SJCRH30 (cell line): ENCODE measurements at places on chromosomes 13 and 19. TPM values are rescaled to one million over a fixed set of nuclear protein-coding genes. Genes with fewer than 3 reads are reported as not detected.

The VSTM1 gene
- total RNA-seq, result not detected in 2 replicates

- H3K4me1 ChIP-seq, result no peaks in the 10 kb centered on the region
- no peak overlapping the region for H3K4me3 ChIP-seq
- DNase-seq, result no peak
- no peak overlapping the region for H3K27ac ChIP-seq
- H3K36me3 ChIP-seq, result no peaks in the 10 kb centered on the region
- H3K27me3 ChIP-seq, result no peaks in the 10 kb centered on the region
Measured at GRCh38 chr13:70923863-70924752, 815.9 kb upstream of the KLHL1 start.

GRCh38 chr19:57410877-57411671, at the start of gene ZNF17:
Gene ZNF17 (plus strand): TSS chr19:57411161. CDS start chr19:57413616, 2,455 bp downstream.
- no peaks in the 10 kb centered on the region for H3K27me3 ChIP-seq
- H3K27ac ChIP-seq, result peak within 1 kb of the TSS; percentile 14; the same call in 1 of the 2 replicates
- peaks cover 14% of the 10 kb centered on the region for H3K36me3 ChIP-seq
- H3K4me1 ChIP-seq, result no peaks in the 10 kb centered on the region

DNA sequence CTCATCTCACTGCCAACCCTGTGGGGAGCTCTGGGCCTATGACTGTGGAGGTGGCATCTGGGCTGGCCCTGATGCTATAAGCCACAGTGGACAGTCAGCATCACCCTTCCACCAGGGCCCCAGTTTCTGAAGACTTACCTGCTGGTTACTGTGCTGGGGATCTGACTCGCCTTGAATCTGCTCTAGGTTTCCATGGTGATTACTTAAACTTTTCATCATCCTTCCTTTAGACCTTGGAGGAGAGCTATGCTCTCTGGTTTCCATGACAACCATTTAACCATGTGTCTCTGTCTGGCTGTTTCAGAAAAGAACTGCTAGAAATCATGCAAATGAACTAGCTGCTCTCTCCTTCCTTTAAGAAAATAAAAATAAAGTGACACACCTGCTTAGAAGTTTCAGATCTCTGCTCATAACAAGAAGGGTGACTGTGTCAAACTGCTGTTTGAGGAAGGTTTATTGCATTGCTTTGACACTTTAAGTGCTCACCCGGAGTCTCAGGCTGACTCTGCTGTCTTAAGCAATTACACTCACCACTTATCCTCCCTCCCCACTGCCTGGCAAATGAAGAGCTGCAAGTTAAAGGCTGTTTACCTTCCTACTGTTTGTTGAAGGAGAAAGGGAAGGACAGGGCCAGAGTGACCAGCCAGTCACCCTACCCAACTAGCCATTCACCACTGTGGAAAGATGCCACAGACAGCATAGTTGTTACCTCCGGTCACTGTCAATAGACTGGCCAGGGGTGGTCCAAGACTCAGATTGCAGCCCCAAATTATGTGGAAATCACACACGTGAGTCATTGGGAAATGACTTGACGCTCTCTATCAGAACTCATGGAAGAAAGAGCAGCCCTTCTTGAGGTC, 87.6 kb downstream of the HSPH1 start:
- no peak for DNase-seq
- H3K36me3 ChIP-seq, result no peaks in the 10 kb centered on the region
- no peaks in the 10 kb centered on the region; the same call in 1 of the 2 replicates for H3K27me3 ChIP-seq
- H3K27ac ChIP-seq, result no peak overlapping the region
- H3K4me1 ChIP-seq, result no peaks in the 10 kb centered on the region
- H3K4me3 ChIP-seq, result no peak overlapping the region

- H3K27ac ChIP-seq, result no peak overlapping the region
- H3K27me3 ChIP-seq, result no peaks in the 10 kb centered on the region
- DNase-seq, result peak; percentile 5
- no peak overlapping the region for H3K4me3 ChIP-seq
Measured at GRCh38 chr13:78020861-78021260, 102.2 kb upstream of the EDNRB start.

DNA sequence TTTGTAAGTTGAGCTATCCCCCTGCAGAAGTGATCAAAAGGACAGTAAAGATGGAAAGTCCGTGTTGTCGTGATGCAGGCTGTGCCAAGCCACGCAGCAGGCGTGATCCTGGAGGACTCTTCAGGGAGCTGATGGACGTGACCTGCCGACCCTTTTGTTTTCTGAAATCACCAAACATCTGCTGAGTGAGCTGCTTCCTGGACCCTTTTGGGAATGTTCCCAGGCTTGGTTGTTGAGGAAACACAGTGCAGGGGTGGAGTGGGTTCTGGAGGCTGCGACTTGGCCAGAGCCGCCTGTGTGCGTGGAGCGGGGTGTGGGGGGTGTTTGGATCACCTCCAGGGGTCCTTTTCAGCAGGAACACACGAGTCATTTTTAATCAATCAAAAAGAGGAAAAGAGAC, 15.4 kb upstream of the CPAMD8 start:
- no peaks in the 10 kb centered on the region for H3K4me1 ChIP-seq
- DNase-seq, result no peak
- no peak overlapping the region for H3K27ac ChIP-seq
- no peak overlapping the region for H3K4me3 ChIP-seq

The ZNF442 gene
- total RNA-seq, result 4.7 and 5.4 TPM in 2 replicates

The CLIP3 gene
- 1.6 and 3.3 TPM in 2 replicates for total RNA-seq

The LILRA2 gene
- total RNA-seq, result not detected in 2 replicates

The SLC5A5 gene
- total RNA-seq, result not detected in 2 replicates

DNA sequence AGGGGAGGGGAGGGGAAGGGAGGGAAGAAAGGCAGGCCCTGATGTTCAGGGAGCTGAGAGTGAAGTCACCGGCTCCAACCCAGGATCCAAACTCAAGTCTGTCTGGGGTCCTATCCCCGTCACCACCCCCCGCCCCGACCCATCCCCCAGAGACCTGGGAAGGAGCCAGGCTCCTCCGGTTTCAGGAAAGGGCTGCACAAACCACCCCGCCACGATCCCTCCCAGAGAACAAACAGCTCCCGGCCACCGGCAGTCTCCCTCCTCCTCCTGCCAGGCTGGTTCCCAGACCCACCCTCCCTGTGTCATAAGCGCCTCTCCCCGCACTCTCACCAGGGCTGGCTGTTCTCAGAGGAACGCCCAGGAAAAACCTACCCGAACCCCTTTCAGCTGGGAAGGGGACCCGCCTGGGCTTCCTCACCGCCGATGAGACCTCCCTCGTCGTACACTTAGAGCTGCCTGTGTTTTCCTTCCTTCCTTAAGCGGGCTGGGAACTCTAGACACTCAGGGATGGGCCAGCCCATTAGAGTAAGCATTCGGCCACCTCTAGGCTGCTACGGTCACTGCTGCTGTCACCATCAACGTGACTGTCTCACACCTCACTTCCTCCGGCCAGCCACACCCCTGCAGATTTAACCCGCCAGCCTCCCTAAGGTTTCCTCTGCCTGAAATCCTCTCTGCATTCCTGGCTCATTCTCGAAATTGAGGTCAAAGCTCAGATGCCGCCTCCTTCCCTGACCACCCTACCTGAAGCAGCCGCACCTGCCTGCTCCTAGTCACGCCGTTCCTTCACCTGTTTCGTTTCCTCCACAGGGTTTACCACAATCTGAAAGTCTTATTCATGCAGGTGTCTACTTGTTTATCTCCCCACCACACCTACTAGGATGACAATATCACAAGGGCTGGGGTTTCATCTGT, 6.3 kb upstream of the RDH13 start:
- peaks cover 10% of the 10 kb centered on the region for H3K27me3 ChIP-seq
- DNase-seq, result peak; percentile 68
- H3K4me1 ChIP-seq, result peaks cover 24% of the 10 kb centered on the region
- H3K27ac ChIP-seq, result 0 out of 2 replicates have a peak overlapping the region, but pooled peaks have one; percentile 7

GRCh38 chr13:78602561-78603239, 652 bp downstream of the POU4F1 start:
- H3K27ac ChIP-seq, result peak overlapping the region; percentile 84
- H3K36me3 ChIP-seq, result peaks cover 31% of the 10 kb centered on the region
- H3K27me3 ChIP-seq, result no peaks in the 10 kb centered on the region
- peak overlapping the region; percentile 73 for H3K4me3 ChIP-seq

DNA sequence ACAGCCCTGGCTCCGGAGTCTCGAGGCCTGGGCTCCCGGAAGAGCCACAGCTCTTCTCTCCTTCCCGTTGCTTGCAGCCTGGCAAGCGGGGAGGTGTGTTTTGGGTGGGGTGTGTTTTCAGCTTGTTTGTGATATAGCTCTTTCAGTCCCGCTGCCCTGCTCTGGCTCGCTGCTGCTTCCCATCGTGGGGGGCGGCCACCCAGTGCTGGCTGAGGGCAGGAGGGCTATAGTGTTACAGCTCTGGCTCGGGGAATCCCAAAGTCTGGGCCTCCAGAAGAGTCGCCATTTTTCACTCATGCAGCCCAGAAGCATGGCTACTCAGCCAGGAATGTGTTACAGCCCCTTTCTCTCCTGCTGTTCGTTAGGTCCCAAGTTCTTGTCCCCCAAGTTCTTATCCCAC, 2.2 kb upstream of the ZNF256 start:
- DNase-seq, result no peak
- no peak overlapping the region for H3K27ac ChIP-seq
- no peaks in the 10 kb centered on the region for H3K27me3 ChIP-seq
- no peak overlapping the region for H3K4me3 ChIP-seq

DNA sequence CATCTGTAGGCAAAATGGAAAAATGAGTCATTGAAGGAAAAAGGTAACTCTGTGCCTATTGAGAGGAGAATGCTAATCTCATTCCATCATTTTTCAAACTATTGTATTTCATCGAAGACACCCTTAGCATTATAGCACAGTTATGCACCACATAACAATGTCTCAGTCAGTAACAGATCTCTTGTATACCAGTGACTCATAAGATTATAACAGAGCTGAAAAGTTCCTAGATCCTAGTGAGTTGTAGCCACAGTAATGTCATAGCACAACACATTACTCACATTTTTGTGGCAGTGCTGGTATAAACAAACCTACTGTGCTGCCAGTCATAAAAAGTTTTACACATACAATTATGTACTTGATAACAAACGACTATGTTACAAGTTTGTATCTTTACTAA, 1077.6 kb downstream of the DIAPH3 start:
- 0 out of 2 replicates have a peak, but pooled peaks cover 3% of the 10 kb centered on the region for H3K4me1 ChIP-seq
- DNase-seq, result peak; percentile 8
- H3K4me3 ChIP-seq, result no peak overlapping the region
- H3K27me3 ChIP-seq, result no peaks in the 10 kb centered on the region
- H3K27ac ChIP-seq, result no peak overlapping the region
- no peaks in the 10 kb centered on the region for H3K36me3 ChIP-seq

DNA sequence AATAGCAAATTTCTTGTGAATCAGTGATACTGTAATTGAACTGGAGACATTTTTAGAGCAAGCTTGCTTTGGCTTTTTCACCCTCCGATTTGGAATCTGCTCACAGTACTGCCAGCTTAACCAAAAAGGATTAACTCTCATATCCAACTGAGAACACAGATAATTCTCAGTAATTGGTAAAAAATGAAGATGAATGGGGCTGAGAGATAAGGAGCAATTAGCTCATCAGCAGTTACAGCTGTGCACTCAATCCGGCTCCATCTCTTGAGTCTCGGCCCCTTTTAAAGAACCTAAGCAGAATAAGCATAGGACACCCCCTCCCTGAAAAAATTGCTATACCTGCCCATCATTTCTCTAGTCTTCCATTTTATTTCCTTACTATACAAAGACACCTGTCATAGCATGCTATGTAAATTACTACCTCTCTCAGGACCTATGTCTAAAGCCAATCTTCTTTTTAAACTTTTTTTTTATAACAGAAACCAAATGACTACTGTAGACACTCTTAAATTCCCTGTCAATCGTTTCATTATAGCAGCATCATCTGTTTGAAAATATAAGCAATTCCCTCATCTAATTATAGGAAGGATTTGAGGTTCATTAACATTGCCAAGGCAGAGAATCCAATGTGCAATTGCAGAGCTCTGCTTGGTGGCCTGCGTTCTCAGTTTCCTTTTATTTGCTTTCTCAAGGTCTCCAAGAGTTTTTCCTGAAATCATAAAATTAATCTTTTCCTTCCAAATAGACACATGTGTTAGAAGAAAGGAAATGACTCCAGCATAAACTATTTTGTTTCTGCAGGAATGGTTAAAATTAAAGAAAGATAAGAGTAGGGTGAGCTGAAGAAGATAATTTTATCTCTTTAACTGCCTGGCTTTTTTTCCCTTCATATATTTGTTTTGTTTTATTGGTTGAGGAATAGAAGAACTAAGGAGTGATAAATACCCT, 242.1 kb downstream of the DACH1 start:
- no peaks in the 10 kb centered on the region for H3K36me3 ChIP-seq
- peaks cover 5% of the 10 kb centered on the region; the same call in 1 of the 2 replicates for H3K4me1 ChIP-seq
- H3K27ac ChIP-seq, result no peak overlapping the region
- H3K27me3 ChIP-seq, result no peaks in the 10 kb centered on the region

The TMEM255B gene
- total RNA-seq, result not detected in 2 replicates

DNA sequence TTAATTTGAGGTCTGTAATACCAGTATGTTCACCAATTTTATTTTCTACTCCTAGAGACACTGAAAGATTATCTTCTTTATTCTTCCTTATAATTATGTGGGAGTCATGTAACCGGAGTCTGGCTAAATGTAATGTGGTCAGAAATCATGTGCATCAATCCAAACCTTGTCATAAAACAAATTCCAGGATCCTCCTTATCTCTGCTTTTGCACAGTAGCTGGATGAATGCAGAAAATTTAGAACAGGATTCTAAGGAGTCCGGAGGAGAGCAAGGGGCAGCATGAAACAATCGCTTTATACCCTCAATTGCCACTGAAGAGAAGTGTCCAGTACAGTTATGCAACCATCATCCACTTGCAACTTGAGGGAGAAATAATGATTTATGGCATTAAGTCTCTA, 2674.7 kb upstream of the PCDH20 start:
- H3K36me3 ChIP-seq, result no peaks in the 10 kb centered on the region
- DNase-seq, result no peak
- H3K27ac ChIP-seq, result no peak overlapping the region
- no peaks in the 10 kb centered on the region for H3K27me3 ChIP-seq
- H3K4me3 ChIP-seq, result no peak overlapping the region
- no peaks in the 10 kb centered on the region for H3K4me1 ChIP-seq
